ENCODE measurements at places on chromosomes 4 and X.

GRCh38 chrX:151984902-151985301 lies 10.4 kb upstream of the GABRE start:
- DNase-seq, result no peak

- DNase-seq, result no peak
Measured at GRCh38 chr4:159540038-159540437, 437.2 kb downstream of the RAPGEF2 start.

DNA sequence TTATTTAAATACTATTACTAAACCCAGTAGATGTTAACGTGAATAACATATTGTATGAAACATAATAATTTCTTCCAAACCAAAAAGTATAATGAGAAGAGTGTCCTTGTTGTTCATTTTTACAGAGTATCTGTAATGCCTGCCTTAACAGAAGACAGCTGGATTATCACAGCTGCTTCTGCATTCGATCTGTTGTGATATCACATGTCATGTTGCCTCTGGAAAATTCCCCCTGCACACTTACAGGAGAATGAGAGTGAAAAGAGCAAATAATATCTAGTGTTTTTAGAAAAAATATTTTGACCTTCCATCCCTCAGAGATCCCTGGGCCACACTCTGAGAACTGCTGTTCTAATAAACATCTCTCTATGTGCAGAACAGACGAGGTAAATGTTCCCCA lies 240.1 kb upstream of the NOCT start:
- no peak for DNase-seq

DNA sequence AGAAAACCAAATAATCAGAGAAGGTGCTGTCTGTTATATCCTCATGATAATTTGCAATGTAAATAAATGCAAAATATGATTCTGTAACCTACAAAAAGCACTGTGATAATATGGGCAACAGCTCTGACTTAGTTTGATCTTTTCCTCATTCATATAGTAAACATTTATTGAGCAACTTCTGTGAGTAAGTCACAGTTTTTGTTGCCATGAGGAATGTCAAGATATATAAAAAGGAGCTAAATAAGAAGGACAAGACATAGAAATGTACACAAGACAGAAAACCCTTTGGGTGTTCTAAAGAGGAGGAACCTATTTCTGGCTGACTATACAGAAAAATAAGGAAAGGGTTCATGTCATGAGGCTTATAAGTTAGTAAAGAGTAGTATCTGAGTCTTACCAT lies 44.3 kb downstream of the ARSJ start:
- DNase-seq, result no peak

DNA sequence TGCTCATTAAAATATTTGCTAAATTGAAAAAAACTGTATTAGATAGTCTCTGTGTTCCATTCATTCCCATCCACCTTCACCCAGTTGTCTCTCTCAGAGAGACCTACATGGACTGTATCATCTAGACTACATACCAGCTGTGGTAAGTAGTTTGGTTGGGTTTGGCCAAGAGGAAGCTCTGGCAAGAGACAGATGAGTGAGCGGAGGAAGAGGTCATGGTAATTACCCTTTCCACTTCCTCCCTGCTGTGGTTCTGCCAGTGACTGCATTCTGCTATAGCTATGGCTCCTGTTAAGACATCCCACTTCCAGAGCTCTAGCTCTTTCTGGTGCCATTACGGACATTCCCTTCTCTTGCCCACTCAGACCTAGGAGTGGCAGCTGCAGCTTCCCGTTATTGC lies 239.0 kb upstream of the MID1 start:
- no peak for DNase-seq

- peak; percentile 77 for DNase-seq
Measured at GRCh38 chr4:185597532-185598188, 62.4 kb upstream of the PDLIM3 start.

DNA sequence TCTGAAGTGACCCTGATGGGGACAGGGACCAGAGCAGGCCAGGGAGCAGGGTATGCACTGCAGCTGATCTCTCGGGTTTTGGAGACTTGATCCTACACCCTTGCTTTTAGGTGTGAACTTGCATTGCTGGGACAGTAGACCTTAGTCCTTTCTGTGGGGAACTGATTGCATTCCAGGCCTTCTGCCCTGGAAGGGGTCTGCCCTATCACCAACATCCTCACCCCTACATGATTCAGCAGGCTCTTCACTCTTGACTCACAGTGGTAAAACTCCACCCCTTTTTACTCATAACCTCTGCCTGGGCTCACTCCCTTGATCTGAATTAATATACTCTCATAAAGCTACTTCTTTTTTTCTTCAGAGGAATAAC lies 6.6 kb upstream of the DDX60L start:
- DNase-seq, result peak; percentile 77

DNA sequence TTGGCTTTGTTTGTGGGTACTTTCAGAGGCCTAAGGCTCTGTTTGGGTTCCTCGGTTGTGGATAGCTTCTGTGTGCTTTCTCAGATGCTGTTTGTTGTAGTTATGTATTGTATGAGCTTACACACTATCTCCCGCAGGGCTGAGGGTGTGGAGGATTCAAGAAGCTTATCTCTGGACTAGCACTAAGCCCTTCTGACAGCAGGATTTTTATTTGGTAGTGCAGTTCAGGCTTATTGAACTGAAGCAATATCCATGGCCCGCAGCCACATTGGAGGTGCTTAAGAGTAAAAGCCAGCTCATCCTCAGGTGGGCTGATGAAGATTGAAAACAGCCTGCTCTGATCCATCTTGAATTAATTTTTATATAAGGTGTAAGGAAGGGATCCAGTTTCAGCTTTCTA lies 128.2 kb downstream of the RASGEF1B start:
- DNase-seq, result no peak

DNA sequence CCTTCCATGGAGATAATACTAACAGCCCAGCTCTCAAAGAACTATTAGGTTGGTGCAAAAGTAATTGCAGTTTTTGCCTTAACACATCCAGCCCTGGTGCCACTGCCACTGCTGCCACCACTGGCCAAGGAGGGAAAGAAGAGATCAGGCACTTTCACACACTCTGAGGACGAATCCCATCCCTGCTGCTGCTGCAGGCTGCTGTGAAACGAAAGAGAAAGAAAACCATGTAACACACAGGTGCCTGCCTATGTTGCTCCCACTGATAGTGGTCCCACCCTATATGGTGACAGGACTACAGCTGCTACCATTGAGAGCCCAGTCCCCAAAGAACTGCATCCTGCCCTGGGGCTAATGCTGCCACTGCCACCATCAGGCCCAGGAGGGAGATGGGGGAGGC lies 35.1 kb downstream of the TMLHE start:
- no peak for DNase-seq

GRCh38 chr4:152962150-152962549 lies 26.0 kb downstream of the FHDC1 start:
- no peak for DNase-seq

GRCh38 chrX:147322496-147322895 lies 508.0 kb upstream of the CXorf51A start:
- DNase-seq, result no peak

DNA sequence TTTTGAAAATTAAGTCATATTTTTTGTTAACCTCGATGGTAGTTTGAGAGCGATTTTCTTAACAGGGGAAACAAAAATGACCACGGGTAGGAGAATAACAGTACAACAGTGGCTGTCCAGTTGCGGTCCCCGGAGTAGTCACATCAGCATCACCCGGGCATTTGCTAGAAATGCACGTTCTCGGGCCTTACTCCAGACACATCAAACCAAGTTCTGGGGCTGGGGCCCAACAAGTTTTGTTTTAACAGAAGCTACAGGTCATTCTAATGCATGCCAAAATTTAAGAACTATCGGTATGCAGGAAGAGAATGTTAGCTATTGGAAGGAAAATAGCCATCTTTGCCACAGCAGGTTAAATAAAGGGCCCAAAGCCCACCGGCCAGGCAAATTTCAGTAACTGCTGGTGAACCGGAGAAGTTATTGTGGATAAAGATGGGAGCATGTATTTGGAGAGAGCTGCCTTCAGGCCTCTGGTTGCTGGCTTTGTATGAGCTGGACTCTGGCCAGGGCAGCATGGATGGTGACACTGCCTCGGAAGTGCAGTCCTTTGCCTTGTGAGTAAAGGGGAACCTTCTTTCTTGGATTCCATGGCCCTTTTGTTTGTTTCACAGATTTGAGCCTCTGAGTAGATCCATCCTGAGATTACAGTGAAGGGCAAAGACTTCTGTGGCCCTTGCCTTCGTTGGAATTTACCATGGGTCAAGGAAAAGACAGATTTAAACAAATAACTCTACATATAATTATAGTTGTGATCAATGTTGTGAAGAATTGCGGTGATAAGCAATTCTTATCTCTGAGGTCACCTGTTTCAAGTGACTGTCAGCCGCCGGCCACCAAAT lies 62.1 kb downstream of the TBC1D14 start:
- DNase-seq, result no peak

- peak; percentile 17 for DNase-seq
Measured at GRCh38 chr4:92303621-92304027, at the start of gene GRID2. Gene GRID2, plus strand, starts transcription at chr4:92303966.

DNA sequence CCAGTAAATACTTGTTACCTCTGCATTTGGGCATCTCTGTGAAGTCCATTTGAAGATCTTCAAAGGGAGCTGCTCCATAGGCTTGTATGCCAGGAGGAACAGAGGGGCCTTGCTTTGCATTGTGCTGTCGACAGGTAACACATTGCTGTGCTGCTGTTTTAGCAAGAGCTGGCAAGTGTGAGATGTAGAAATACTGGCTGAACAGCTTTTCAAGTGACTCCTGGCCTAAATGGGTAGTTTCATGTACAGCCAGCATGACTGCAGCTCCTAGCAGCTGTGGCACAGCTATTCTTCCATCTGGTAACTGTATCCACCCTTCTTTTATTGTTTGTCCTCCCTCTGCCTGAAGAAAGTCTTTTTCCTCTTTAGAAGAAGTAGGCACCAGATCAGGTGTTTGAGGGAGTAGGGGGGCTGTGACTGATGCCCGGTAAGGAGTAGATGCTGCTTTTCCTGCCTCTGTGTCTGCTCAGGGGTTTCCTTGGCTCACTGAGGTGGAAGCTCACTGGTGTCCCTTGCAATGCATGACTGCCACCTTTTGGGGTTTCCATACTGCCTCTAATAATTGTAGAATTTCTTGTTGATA lies 965.3 kb downstream of the CCSER1 start:
- DNase-seq, result no peak

DNA sequence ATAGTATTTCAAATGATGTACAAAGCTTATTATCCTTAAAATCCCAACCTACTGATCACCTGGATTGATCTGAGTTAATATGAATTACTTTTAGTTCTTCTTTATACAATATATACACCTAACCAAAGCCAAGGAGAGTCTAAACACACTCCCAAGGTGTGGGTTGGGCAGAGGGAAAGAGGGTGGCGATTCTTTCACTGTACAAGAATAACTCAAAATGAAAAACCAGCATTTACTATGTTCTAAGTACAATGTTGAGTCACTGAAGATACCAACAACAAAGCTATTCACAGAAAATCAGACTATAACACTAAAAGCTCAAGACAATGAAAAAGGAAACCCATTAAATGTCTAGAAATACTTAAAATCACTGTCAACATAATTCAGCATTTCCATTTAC lies 46.6 kb downstream of the ANKRD17 start:
- DNase-seq, result no peak

DNA sequence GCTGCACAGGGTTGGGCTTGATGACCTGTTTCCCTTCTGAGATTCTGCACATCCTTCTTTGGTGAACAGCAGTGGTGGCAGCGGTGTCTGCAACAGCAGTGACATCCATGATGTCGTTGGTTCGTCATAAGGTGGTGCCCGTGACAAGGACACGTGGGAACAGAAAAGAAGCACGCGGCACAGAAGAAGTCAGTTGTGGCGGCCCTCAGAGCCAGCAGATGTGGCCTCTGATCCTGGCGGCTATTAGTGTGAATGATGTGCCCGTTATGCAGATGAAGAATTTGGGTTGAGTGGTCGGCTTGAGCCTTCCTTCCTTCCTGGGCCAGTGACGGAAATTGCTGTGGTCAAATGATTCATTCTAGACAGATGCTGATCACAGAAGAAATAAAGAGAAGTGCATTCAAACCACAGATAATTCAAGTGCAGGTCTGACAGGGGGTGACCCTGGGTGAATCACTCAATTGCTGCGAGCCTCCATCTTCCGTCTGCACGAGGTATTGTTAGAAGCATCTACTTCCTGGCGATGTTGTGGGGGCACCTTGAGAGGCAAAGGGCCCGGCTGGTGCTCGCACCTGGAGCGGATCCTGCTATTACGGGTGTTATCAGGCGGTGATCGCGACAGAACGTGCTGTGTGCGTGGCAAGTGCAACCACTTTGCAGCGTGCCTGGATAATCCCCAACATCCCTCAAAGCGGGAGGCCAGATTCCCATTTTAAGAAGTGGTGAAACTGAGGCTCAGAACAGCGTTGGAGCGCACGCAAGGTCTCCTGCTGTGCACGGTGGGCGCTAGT lies 215.2 kb upstream of the PSAPL1 start:
- peak; percentile 98 for DNase-seq

GRCh38 chrX:41265615-41266014 lies 68.3 kb upstream of the DDX3X start:
- peak; percentile 76 for DNase-seq

- DNase-seq, result no peak
Measured at GRCh38 chrX:14359727-14360126, 169.6 kb upstream of the GLRA2 start.

GRCh38 chr4:158255727-158256324 lies 45.5 kb downstream of the TMEM144 start:
- DNase-seq, result peak; percentile 53

DNA sequence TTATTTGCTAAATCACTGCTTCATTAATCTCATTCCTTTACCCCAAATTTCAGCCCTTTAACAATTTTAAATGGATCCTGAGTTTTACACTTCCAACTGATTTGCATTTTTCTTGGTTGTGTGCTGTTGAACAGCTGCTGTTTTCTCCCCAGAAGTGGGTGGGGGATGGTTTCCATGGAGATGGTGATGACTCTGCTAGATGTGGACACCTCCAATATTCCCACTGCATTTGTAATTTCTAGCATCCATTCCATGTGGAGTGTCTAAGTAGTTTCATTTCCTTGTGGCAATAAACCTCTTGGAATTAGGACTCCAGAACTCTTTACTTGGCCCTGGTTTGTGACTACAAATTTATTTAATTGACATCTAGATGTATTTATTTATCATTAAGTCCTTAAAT lies 330.4 kb downstream of the GBA3 start:
- no peak for DNase-seq

- peak; percentile 66 for DNase-seq
Measured at GRCh38 chrX:107678957-107679740, 50.8 kb downstream of the PRPS1 start.

GRCh38 chrX:151505796-151506195 lies 57.7 kb upstream of the PASD1 start:
- peak; percentile 1 for DNase-seq
